Daoy (cell line): ENCODE measurements at places on chromosomes 11 and 22. TPM values are rescaled to one million over a fixed set of nuclear protein-coding genes. Genes with fewer than 3 reads are reported as not detected.

- no peak for DNase-seq
Measured at GRCh38 chr22:48563966-48564330, 1263.7 kb downstream of the BRD1 start.

DNA sequence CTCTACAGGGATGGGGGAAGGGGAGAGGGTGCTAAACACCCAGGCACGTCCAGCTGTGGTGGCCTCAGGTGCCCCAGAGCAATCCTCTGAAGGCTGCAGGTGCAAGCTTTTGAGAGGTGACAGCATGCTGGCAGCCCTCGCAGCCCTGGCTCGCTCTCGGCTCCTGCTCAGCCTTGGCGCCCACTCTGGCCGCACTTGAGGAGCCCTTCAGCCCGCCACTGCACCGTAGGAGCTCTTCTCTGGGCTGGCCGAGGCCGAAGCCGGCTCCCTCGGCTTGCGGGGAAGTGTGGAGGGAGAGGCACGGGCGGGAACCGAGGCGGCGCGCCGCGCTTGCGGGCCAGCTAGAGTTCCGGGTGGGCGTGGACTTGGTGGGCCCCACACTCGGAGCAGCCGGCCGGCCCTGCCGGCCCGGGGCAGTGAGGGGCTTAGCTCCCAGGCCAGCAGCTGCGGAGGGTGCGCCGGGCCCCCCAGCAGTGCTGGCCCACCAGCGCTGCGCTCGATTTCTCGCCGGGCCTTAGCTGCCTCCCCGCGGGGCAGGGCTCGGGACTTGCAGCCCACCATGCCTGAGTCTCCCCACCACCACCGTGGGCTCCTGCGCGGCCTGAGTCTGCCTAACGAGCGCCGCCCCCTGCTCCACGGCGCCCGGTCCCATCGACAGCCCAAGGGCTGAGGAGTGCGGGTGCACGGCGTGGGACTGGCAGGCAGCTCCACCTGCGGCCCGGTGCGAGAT, 112.1 kb downstream of the TRIM29 start:
- no peak for DNase-seq

GRCh38 chr22:37047006-37047405, 4.5 kb upstream of the KCTD17 start:
- no peak for DNase-seq

TTC9C gene
- 36.7 and 51.0 TPM in 2 replicates for total RNA-seq

MMP8 gene
- total RNA-seq: not detected in 2 replicates

FAM111B gene
- total RNA-seq: 24.1 and 32.3 TPM in 2 replicates

C11orf21 gene
- total RNA-seq: 0.11 and 0.57 TPM in 2 replicates
